Esophagus muscularis mucosa (tissue), 4 donors: ENCODE measurements at places on chromosomes 12 and 14. TPM values are rescaled to one million over a fixed set of nuclear protein-coding genes. Genes with fewer than 3 reads are reported as not detected.

GALNT8 gene
- 1.7 TPM for total RNA-seq

GRCh38 chr14:35400648-35401421, 3.7 kb downstream of the NFKBIA start:
- no peak for DNase-seq

- no peak for DNase-seq
Measured at GRCh38 chr14:71478542-71478941, 453.7 kb upstream of the RGS6 start.

GRCh38 chr12:131869871-131870418, 24.5 kb upstream of the ULK1 start:
- DNase-seq = no peak

DNA sequence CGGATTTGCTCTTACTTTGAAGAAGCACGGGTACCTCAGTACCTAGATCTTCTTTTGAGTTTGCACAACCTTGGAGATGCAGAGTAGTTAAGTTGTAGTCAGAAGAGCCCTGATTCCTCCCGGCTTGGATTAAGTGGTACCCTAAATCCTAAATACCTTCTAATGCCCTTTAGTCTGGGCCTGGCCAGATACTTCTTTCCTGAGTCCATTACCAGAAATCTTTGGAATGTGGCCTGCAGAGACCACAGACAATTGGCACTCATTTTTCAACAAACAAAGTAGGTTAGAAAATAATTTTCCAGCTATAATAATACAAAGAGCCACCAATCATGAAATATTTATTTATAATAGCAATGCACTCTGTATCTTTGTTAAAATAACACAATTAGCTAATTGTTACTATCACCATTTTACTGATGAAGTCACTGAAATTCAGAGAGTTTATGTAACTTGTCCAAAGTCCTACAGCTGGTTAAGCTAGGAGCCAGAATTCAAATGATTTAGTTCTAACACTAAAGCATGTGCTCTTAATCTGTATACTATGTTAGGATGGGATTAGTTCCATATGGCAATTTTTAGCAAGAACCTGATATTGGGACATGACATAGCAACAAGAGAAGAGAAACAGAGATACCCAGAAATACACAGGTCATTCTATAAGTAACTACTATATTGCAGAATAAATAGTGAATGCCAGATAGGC, 132.1 kb upstream of the PDZRN4 start:
- no peak for DNase-seq

DNA sequence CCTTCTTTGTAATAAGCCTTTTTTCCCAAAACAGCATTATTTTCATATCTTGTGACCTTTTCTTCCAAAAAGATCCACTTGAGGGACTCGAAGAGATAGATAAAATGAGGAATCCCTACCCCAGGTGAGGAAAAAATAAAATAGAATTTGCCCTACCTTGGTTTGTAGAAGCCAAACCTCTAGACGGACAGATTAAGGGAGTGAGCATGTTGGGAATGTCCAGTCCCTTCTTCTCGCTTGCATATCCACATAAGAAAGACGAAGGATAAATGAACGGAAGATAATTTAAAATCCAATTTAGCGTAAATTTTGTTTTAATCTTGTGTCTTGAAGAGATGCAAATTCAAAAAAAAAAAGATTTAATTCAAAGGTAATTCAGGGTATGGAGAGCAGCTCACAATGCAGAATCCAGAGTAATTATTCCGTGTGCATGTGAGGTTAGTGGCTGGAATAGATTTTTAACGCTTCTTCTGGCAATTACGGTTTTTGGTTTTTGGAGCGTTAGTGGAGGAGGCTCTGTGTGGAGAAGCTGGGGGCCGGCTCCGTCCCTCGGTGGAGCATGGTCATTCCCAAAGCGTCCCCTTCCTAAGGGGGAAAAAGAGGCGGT, 1.5 kb downstream of the GRIN2B start:
- no peak for DNase-seq

- no peak for DNase-seq
Measured at GRCh38 chr12:123237646-123238329, 4.6 kb downstream of the MTRFR start.

GRCh38 chr14:96281486-96281885, 25.5 kb downstream of the BDKRB1 start:
- DNase-seq = no peak

DNA sequence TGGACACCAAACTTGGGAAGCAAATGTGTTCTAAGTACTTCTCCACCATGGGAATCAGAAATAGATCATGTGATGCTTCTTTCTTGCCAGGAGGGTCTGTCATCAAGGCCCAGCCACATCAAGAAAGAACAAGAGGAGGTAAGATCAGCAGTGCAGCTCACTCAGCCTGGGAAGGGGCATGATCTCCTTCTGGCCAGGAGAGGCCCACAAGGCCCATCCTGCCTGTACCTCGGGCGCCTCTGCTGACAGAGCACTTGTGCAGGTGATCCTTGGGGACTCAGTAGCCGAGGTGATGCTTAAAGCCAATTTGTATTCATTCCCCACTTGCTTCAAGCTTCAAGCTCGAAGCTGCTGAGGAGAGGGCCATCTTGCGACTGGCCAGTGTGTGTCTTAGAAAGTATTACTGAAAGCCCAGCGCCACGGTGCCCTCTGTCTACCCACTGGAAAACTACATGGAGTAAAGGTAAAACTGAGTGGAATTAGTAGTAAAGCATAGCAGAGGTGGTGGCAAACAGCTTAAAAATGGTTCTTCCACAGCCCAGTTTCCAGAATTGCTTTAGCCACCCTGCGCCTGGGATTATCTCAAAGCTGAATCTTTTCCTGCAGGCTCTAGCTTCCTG, 26.2 kb downstream of the RTRAF start:
- DNase-seq = no peak

DNA sequence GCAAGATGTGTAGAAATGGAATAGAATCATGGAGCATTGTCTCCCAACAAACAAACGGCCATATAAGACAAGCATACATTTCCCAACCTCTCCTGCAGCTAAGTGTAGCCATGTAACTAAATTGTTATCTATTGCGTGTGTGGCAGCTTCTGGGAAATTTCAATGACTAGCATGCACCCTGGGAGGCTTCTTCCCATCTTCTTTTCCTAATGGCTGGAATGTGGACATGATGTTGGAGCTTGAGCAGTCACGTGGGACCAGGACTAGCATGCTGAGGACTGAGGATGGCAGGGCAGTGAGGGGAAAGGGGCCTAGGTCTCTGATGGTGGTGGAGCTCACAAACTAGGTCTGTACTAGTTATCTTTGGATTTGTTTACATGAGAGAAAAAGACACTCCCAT, 21.7 kb upstream of the CTDSP2 start:
- no peak for DNase-seq

DNA sequence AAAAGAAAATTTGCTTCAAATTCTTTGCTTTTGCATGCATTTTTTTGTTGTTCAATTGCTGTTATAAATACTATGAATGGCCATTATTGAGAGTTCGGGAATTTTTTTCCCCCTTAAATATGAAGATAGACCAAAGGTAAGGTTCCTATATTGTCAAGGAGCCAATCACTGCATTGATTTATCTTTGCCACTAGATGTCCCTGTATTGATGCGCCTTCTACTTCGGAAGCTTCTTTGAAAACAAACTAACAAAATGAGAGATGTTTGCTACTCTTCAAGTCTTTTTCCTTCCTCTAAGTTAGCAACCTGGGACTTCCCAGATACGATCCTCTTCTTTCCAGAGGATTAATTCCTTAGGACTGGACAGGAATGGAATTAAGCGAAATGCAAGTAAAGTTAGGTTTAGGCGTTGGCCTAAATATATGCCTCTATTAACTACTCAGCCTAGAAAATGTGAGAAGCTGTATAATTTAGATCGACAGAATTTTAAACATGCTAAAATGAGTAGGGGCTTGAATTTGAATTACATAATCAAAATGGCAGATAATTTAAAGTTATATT, 318.1 kb downstream of the AEBP2 start:
- no peak for DNase-seq

GRCh38 chr12:98845957-98846356, 200.9 kb downstream of the APAF1 start:
- no peak for DNase-seq
